ENCODE measurements at places on chromosomes 1 and 21.

DNA sequence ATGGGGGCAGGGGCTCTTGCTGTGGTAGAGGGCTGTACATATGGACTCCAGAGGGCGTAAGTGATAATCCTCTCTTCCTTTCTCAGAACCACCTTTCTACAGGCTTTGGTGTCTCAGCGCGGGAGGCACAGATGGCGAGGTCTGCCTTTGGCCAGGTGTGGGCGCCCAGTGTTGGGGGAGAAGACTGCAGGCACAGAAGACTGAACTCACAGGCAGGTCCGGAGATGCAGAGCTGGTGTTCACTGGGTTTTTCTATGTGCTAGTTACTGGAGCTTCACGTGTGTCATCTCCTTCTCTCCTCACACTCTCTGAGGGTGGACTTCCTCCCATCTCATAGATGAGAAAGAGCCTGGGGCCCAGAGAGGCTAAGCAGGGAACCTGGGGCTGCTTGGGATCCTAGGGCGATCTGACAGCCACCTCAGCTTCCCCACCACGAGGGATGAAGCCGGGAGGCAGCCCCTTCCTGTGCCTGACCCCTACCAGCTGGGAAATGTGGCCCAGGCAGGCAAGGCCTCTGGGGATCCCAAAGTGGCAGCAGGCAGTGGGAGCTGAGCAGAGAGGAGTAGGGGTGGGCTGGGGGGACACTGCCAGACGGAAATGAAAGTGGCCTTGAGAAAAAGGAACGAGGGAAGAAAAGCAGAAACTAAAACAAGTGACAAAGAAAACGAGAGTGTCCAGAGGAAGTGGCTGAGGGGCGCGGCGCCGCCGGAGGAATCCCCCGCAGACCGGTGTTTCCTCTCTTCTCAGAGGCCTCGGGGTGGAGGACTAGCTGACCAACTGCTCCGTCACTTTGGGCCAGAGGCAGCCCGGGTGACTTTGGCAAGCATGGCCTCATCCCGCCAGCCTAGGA is 191.6 kb downstream of the HIVEP3 start:
- no peak for DNase-seq

GRCh38 chr1:16367968-16368890 is 1.2 kb downstream of the SZRD1 start:
- DNase-seq = no peak

- no peak for DNase-seq
Observed at GRCh38 chr1:224133741-224134299, 19.9 kb downstream of the FBXO28 start.

GRCh38 chr1:70486676-70487458 is 75.8 kb downstream of the CTH start:
- peak; percentile 57 for DNase-seq

DNA sequence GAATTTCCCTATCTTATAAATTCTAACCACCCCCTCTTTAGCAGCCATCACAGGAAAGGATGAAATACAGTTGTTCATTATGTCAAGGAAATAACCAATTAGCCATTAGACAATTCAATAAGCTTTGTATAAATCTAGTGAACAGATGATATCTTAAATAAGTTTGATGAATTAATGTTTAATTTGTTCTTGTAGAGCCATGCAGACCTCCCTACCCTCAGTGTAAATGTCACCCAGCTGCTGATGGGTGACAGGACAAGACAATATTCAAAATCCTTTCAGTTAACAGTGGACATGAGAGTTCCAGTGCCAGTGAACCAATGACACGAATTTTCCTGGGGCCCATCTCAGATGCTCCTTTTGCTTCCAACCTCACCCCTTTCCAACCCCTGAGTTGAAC is 395.9 kb downstream of the KCTD3 start:
- no peak for DNase-seq

GRCh38 chr1:109567877-109568672 is 19.7 kb downstream of the GNAI3 start:
- DNase-seq = no peak

GRCh38 chr1:117613969-117614729 is 8.3 kb downstream of the TENT5C start:
- no peak for DNase-seq

DNA sequence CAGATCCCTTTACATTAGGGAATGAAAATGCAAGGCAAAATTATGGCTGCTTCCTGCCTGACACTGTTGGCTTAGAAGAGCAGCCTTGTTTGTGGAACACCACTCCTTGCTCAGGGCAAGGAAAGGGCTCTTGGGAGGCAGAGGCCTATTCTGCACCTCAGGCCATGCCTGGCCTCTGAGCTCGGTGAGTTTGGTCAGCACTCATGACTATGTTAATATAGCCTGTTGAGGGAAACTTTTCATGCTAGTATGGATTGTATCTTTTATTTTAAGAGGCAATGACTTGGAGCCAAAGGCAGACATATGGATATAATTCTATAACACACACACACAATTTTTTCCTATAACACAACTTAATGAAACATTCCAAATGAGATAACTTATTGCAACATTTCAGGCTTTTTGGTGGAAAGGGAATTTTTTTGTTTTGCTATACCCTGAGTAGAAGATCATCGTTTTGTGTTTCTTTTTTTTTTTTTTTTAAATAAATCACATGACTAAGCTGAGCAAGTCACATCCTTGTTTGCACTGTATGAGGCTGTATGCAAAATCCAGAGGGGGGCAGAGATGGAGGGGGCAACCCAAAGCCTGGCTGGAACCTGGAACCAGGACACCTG is 5.6 kb upstream of the YRDC start:
- DNase-seq = no peak

DNA sequence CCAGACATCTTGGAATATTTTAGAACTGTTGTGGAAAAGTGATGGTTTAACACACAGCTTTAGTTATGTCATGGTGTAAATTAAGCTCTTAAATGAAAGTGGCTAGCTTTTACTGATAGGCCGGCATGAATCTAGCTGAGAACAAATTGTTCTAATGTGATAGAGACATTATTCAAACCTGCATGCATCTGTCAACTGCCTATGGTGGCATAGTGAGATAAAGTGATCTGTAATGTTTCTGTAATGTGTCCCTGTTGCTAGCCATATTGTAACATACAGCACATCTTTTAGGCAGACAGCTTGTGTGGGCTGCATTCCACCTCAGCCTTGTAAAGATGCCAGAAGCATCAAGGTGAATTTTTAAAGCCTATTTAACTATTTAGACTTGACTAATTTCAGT is 16.0 kb downstream of the LRIG2 start:
- no peak for DNase-seq

DNA sequence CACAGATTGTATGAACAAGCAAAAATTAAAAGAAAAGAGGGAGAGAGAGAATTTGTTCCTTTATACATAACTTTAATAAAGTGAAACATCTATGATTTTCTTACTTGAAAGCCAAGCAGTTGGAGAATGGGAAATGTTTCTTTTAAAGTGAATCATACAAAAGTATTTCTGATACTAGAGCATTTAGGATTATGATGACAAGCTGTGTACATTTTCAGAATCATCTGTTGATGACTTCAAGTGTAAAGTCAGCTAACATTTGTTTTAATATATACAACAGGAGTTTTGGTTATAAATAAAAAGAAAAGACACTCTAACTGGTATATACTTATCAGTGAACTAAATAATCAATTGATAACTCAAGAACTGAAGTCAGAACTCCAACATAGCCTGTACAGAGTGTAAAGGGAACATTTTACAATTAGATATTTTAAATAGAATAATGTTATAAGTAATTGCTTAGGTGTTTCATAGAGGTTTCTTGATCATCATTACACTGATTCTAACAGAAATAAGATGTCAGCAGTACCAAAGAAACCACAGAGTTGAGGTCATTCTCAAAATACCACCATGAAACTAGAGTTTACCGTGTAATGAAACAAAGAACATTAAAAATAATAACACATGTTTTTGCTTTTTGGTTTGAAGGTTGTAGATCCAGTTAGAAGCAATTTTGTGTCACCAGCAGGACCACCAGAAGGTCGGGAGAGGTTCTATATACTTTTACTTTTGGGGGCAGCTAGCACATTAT is 103.4 kb downstream of the COL24A1 start:
- no peak for DNase-seq

- DNase-seq = no peak
Observed at GRCh38 chr1:47661040-47661439, 223.2 kb downstream of the FOXD2 start.

GRCh38 chr1:40153073-40153770 is 8.0 kb upstream of the RLF start:
- DNase-seq = no peak

DNA sequence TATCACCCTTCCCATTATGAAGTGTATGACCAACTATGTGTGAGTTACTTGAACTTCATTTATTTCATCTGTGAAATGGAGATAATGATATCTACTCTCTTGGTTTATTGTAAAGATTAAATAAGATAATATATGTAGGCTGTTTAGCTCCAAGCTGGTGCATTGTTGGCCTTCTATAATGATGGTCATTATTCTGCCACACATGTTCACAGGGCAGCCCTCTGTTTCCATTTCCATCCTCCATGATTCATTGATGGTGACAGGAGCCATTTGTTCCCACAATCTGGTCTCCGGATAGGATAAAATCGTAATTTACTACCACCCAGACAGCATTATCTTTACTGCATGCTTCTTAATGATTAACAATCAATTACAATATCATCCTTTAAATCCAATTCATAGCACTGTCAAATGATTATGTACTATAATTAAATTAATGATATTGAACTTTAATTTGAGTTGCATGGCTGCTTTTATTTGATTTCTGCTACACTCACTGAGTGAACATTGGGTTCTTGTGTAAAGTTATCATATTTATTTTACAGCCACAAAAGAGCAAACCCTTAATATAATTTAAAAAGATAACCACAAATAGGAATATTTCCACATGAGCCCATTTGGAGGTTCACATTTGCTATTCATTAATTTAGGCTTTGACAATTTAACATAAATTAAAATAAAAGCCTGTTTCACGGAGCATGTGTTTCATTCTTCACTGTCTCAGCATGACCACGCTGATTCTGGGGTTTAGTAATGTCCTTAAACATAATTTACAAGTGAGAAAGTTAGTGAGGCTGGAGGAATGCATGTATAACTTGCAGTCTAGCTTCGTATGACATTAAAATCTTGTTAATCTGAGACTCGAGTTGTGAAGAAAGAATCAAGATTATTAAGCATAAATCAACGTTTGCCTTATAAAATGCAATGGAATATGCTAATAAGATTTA is 596.4 kb upstream of the ZRANB2 start:
- DNase-seq = no peak

- DNase-seq = no peak
Observed at GRCh38 chr1:195530961-195531360, 1077.3 kb downstream of the KCNT2 start.

DNA sequence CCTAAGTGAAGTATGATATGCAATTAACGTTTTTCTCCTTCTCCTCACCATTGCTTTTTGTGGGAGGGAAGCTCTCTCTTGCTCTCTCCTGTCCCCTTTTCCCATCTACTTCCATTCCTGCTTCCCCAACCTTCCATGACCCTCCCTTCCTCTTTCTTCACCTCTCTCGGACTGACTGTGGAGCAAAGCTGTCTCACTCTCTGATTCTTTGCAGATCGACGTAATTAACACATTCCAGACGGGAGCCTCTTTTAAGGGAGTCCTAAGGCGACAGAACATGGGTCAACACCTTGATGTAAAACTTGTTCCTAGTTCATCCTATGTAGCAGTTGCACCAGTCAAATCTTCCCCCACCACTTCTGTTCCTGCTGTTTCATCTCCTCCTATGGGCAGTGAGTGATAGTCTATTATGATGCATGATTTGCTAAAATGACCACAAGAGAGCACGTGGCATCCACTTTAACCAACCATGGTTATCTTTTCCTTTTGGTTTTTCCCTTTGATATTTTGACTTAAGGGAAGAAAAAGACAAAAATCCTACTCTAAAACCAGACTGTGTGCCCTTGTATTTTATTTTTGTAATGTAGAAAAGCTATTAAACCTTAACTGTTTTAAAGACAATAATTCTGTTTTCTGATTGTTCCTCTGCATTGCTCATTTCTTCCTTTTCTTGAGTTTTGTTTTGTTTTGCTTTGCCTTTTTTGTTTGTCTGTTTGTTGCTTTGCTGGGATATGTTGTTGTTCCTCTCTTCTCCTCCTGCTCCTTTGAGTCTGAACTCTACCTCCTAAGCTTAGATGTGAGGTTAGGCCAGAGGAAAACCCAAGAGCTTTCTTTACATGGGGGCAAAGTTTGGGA is 31.7 kb upstream of the LAX1 start:
- DNase-seq = no peak

DNA sequence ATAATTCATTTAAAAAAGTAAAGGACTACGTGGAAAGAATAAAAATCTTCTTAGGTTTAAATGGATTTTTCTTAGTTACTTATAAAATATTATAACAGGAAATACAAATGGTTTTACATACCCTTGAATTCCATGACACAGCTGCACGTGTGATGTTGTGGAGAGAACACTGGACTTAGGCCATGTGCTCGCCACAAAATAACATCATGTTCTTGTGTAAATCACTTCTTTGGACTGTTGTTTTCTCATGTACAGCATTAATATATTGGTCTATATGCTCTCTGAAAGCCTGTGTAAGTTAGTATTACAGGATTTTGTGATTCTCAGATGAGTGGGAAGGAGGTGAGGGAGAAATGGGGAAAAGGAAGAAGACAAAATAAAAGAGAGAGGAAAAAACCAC is 228.2 kb downstream of the DNM3 start:
- peak; percentile 20 for DNase-seq

DNA sequence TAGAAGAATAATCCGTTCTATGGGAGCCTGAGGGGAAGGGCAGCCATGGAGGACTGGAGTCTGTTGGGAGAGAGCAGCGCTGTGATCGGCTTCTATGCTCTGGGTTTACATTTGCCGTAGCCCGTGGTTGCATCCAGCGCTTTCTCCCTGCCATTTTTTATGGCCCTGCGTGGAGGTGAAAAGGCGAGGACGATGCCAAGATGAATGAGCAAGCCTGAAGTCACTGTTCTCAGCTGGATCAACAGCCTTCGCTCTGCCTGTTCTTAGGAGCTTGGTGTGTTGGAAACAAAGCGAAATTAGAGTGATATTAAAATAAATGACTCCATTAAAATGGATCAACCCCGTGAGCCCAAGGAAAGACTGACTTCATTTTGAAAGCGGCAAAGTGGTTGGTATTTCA is 120.2 kb downstream of the KCNJ6 start:
- no peak for DNase-seq

GRCh38 chr1:112737573-112737972 is 22.4 kb upstream of the PPM1J start:
- DNase-seq = no peak

DNA sequence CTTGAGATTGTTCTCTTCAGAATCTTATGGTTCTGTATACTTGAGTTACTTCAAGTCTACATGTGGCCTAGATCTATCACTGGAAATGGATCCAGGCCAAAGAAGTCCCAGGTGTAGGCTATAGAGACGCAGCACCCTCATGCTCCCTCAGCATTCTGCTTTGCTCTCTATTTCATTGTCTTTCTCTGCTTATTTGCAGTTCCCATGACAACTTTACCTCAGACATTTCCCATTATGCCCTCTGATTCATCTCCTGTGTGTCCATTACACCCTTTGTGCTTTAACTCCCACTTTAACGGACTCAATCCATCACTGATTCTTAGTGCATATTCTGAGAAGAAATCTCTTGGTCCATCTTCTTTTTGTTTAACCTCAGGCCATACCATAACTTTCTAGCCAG is 236.9 kb upstream of the NRIP1 start:
- peak; percentile 9 for DNase-seq

- DNase-seq = no peak
Observed at GRCh38 chr1:151570819-151571218, 30.7 kb downstream of the TUFT1 start.

GRCh38 chr1:64516803-64517568 is 47.1 kb downstream of the CACHD1 start:
- no peak for DNase-seq
